ENCODE measurements at places on chromosomes 6 and 20.
A peak's percentile ranks its signal among the peaks of the same experiment; 100 is the strongest.

GRCh38 chr6:123616942-123617341, 19.8 kb downstream of the TRDN start:
- no peak for DNase-seq

DNA sequence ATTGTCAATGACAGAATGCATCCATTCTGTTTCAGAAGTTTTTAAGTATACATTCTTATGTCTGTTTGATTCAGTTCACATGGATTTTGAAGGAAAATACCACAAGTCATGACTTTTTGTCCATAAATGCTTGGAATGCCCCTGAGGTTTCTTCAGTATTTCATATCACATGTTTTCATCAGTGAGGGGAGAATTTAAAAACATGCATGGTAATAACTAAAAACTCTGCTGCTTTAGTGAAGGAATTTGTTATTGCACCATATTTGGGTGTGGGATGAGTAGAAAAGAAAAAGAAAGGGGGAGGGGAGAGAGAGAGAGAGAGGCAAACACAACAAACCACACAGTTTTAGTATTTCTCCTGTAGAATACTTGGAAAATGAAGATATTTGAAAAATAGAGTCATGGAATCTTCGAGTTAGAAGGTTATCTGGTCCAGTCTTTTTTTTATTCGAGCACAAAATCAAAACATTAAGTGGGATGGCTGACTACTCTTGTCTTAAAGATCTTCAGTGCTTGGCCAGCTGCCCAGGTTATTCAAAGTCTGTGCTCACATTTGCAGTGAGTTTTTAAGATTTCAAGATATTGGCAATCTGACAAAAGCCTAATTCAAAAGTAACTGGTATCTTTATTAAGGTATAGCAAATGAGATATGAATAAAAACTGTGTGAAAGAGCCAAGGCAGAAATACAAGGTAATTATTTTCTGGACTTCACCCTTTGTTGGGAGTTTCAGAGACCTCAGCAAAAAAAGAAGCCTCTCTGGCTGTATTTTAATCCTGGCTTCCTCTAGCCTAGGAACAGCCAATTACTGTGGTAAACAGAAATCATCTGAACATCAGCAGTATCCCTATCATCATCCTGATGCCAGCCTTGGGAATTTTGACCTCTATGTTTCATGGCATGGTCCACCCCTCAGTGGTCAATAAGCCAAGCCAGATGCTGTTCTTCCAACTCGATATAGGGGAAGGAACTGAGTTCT, 687.9 kb upstream of the CITED2 start:
- DNase-seq: no peak

DNA sequence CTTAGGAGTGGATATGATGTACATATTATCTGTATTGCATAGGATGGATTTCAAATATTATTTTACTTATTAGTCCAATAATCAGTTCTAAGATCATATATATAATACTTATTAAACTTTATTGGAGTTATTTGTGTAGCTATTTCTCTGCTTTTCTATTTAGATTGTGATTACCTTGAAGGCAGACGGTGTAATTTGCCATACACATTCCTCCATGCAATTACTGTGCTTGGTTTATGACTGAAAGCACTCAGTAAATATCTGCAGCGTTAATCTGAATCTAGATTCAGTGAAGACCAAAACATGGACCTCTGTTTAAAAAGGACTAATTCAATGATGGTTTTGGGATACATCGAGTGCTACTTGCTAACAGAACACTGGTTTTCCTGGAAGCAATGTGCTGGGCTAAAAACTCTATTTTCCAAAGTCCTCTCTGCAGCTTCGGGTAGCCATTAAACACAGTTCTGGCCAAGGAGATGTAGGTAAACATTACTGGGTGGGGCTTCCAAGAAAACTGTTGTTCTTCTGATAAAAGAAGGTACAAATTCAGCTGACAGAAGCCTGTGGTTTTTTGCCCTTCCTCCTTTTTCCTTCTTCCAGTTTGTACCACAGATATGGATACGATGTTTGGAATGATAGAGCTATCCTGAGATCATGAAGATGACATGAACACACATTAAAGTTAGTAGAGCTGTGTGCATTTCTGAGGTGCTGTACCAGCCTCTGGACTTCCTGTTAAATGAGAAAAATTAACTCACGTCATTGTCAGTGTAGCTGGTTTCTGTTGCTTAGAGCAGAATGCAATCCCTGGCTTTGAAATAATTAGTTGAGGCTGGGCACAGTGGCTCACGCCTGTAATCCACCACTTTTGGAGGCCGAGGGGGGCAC, 136.5 kb upstream of the NUP153 start:
- no peak for DNase-seq

GRCh38 chr20:58449681-58450221, 60.7 kb downstream of the VAPB start:
- no peak for DNase-seq

- DNase-seq: no peak
Observed at GRCh38 chr6:133393891-133394290, 152.7 kb downstream of the EYA4 start.

DNA sequence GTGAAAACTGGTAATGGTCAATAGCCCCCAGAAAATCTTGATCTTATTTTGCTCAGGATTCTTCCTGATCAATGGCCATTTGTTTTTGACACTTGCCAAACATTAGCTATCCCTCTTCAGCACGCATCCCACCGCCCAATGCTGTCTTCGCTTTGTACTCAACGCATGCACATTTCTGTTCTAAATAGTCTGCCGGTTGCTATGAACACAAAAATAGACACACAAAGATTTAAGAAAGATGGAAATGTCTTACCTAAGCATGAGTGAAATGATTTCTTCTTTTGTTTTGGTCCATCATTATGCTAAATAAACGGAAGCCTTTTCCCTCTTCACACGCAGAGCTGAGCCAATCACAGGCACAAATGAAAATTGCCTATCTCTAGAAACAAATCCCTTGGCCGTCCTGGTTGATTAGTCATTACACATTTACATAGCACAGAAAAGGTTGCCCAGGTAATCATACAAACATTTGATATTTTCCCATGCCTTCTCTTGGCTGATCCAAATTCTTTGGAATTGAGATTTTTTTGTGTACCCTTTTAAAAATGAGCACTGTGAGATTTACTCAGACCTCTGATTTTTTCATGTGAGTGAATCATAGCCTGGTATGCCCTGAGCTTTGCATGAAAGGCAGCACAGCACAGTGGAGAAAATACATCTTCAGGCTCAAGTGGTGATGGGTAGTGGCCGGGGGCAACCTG, 70.5 kb upstream of the FAM184A start:
- no peak for DNase-seq

GRCh38 chr6:131362696-131363095, 210.3 kb upstream of the ARG1 start:
- DNase-seq: no peak

GRCh38 chr6:109794201-109794923, 103.3 kb downstream of the FIG4 start:
- DNase-seq: no peak

DNA sequence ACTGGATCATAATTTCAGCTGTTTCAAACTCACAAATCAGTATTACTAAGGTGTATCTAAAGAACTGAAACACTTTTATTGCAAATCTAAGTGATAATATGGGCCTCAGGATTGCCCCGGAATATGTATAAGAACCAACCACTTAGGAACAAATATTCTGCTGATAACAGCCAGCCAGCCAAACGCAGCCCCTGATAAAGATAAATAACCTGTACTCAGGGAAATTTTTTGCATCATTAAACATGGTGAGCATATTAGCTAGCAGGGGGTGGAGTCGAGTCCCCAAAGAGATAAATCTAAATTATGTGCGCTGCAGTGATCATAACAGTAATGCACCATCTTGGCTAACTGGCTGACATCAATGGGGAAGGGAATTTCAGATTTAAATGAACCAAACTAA, 410.2 kb upstream of the MAP3K7 start:
- DNase-seq: no peak

- no peak for DNase-seq
Observed at GRCh38 chr6:49713346-49713745, at the start of gene CRISP2. CRISP2 (minus strand) TSS chr6:49713543; CDS start chr6:49709196, 4,347 bp downstream.

DNA sequence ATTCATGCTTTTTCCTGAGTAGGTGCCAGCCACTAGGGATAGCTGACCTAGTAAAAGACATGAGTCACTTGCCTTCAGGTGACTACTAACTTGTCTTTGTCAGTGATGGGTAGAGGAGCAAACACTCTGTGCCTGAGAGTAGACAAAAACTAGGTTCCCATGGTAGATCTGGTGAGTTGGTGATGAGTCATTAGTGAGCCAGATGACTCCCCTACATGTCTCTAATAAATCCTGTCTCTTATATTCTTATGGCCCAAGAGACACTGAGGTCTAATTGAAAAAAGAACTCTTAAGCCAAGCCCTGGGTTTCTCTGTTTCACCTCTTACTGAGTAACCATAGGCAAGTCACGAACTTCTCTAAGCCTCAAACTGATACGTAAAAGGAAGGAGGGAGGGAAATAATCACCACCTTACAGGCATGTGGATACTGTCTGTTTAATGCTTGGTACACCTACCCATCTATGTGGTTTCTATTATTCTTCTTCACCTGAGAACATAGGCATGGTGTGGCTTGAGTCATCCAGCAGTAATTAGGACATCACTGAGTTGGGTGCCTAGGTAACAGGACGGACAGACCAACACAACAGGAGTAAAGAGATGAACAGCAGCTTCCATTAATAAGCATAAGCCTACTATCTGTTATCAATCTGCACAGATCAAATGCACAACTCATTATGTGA, 20.3 kb downstream of the TTPAL start:
- no peak for DNase-seq

DNA sequence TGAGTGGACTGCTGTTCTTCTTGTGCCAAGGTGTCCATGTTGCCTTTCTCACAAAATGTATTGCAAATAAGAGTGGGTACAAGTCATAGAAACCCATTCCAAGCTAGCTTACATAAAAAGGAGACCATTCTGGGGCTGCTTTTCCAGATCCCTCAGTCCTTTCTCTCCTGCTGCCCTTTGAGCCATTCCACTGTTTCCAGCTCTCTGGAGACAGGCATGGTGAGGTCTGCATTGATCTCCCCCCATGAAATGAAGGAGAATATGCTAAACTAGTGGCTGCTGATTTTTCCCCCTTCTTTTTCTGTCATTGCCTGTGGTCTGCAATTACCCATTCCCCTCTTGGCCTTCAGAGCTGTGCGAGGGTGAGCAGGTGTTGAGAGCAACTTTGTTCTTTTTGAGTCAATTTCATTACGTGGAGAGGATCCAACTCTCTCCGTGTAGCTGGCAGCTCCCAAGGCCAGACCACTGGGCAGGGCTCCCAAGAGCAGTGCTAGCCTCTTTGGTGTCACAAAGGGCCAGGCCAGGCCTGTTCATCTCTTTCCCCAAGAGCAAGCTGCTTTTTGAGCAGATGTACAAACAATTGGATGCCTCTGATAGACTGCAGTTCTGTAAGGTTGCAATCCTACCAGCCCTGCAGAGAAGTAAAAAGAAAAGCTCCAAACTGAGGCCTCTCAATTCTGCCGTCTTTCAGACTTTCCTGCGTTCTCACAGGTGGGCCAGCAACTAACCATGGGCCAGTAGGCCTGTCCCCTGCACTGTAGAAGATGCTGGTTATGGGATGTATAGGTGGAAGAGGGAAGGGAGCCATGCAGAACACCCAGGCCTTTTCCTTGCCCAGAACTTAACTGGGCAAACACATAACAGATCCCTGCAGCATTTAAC, 96.1 kb upstream of the ARMC2 start:
- DNase-seq: no peak

- no peak for DNase-seq
Observed at GRCh38 chr20:48708630-48709029, 119.2 kb downstream of the PREX1 start.

GRCh38 chr20:44014807-44015732, 100.4 kb downstream of the TOX2 start:
- DNase-seq: no peak

DNA sequence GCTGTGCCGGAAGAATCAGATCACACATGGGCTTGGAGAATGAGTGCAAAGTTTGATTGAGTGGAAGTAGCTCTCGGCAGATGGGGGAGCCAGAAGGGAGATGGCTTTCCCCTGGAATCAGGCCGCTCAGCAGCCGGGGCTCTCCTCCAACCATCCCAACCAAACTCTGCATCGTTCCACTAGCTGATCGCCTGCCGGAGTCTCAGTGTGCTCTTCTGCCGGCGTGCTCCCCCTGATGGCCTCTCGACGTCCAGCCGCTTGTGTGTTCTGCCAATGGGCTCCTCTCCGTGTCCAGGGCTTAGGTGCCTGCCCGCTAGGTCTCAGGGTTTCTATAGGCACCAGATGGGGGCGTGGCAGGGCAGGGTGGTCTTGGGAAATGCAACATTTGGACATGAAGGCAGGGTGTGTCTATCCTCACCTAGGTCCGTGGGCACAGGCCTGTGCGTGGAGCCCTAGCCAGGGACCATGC, 4.9 kb upstream of the BIRC7 start:
- DNase-seq: no peak

- no peak for DNase-seq
Observed at GRCh38 chr20:45780159-45780558, 11.5 kb downstream of the WFDC3 start.

GRCh38 chr6:53294095-53294494, 54.7 kb downstream of the ELOVL5 start:
- peak; percentile 21 for DNase-seq

DNA sequence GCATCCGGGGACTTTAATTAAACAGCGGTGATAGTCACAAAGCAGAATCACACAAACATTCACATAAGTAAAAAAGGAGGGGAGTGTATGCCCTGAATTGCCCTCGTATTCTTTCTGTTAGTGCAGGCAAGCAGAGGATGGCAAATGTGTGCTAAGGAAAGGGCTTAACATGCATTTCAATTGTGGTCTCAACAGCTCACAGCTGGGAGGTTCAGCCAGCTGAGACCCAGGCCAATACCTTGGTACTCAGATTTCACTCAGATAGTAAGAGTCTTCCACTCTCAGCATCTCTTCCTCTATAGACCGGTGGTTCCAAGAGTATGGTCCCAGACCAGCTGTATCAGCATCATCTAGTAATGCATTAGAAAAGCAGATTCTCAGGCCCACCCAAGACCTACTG, 215.1 kb downstream of the PHACTR1 start:
- no peak for DNase-seq

DNA sequence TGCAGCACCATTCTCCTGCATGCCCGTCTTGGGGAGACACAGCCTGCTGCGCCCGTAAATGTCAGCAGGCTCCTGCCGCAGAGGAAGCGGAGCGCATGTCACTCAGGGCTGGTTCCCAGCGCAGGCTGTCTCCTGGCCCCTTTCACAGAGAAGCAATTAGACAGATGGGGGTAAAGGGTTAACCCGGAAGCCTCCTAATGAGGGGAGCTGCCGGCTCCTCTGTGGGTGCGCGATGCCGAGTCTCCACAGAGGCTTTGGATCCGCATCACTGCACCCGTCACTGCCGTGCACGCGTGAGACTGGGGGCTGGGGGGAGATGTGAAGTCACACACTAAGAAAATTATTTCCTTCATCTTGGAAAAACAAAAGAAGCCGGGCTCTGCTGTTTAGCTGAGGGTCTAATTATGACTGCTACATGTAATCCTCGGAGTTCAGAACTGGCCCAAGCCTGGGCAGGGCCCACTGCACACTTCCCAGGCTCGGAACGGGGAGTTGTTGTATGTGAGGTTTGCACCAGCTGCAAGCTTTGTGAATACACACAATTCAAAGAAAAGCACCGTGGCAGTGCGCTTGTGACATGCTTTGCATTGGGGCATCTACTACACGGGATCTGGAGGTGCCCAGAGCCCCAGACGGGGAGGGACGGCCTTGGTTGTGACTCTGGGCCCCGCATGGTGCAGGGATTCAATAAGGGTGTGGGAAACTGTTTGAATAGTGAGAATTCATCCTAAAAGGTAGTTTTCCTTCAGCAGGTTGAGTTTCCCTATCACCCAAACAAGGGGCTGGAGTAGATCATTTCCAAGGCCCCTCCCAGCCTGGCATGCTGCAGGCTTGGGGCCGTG, 331.6 kb downstream of the TAF4 start:
- DNase-seq: no peak

- no peak for DNase-seq
Observed at GRCh38 chr6:41718828-41719227, 16.6 kb downstream of the TFEB start.

GRCh38 chr20:24870881-24871280, 78.2 kb upstream of the CST7 start:
- no peak for DNase-seq

Measured in stimulated activated CD8-positive, alpha-beta memory T cell treated with anti-CD3 and anti-CD28 coated beads, Interleukin-12 subunit alpha, Interleukin-12 subunit beta, amount 100 ng/mL, for 1 hour (primary cell).